ENCODE measurements at places on chromosomes 5 and 9.

GRCh38 chr9:84123648-84124406 lies 143.2 kb downstream of the RMI1 start:
- no peak for DNase-seq

GRCh38 chr9:121725008-121725775 lies 73.8 kb downstream of the DAB2IP start:
- no peak for DNase-seq

GRCh38 chr5:76379316-76379715 lies 23.8 kb upstream of the IQGAP2 start:
- no peak for DNase-seq

- no peak for DNase-seq
These were observed 211.2 kb downstream of the MEF2C start for GRCh38 chr5:88671505-88672499.

DNA sequence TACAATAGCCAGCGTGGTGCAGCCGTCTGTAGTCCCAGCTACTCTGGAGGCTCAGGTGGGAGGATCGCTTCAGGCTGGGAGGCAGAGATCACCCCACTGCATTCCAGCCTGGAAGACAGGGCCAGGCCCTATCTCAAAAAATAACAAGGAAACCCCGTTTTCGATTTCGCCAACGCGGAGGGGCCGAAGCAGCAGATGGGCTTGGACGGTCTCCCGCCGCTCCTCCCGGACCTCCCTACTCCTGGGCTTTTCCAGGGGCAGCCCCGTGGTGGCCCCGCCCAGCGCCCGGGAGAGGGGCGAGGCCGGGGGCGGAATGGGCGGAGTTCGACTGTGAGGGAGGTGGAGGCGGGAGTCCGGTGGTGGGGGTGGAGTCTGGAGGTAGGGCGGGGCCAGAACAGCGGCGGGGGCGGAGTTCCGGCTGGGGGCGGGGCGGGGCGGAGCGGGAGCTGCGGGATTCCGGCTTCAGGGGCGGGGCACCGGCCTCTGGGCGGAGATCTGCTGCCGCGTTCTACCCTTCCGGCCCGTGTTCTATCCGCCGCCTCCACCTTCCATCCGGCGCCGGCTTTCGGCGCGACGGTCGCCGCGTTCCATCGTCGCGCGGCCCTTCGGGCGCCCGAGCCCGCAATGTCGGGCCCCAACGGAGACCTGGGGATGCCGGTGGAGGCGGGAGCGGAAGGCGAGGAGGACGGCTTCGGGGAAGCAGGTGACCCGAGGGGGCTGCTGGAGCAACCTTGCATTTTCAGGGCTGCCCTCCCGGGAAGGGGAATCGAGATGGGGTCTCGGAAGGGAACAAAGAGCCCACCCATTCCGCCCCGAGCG lies at the start of gene BBLN:
Gene BBLN (plus strand): TSS at position 482 of the 819 bp plus-strand sequence. CDS start 143 bp downstream, at position 625.
- DNase-seq = peak; percentile 87

DNA sequence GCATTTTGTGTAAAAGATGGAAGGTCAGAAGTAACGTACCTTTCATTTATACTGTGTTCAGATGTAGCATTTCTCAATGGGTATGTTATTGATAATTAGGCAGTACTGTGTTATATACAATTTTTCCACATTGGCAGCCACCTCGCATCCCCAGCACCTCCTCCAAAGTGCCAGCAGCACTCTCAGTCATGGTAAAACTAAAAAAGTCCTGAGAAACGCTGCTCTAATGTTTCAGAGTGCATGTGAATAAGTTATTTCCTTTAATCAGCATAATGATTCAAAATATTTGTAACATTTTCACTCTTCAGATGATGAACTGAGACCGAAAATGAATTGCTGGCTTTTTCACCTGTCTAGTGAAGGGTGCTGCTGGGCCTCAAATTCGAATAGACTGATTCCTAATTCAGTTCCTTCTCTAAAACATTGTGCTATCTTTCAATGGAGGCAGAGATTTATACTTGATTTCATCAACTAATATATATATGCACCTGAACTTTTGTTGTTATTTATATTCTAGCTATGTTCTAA lies 79.9 kb upstream of the ANKRD55 start:
- no peak for DNase-seq

DNA sequence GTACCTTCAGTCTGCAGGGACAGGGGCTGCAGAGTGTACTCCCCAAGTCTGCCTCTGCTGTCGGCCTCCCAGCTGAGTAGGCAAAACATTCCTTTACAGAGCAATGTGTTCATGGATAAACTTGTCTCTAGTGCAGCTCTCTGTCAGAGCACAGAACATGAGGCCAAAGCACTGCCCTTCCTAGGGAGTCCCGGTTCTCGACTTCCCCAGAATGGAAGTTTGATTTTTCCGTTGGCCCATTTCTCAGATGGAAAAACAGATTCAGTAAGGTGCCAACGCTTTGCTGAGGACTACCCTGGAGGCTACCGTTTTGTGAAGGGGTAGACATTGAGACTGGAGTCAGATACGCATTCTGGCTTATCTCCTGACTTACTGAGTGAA lies 422 bp upstream of the TRIM32 start:
- no peak for DNase-seq

DNA sequence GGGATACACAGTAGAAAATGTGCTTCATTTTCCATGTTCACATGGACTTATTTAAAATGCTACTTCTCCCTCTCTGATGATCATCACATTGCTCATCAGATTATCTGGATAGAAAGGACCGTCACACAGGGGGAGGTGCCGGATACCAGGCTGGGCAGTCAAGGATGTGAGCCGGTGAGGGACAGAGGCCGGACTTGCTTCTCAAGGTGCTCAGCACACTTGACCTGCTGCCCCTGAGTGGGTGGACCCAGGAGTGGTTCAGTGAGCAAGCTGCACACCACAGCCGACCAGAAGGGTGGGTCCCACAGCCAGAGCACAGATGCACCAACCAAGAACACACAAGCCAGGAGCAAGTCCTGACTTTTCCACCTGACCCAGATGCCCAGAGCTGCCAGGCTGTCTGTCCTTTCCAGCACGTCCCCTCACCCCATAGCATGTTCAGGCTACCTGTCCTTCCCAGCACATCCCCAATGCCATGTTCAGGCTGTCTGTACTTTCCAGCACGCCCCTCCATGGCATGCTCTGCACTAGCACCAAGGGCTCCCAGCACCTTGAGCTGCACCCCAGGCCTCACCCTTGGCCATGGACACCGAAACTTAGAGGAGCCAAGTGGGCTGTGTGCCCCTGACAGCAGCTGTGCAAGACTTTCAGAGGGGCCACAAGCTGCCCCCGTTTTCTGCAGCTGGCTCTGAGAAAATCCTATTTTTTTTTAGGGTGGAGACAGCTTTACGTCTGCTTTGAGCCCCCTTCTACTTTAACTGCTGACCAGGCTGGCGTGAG lies 77.8 kb downstream of the SECISBP2 start:
- DNase-seq = no peak

- DNase-seq = no peak
These were observed 55.4 kb upstream of the PPP1R2B start for GRCh38 chr5:156794687-156795086.

DNA sequence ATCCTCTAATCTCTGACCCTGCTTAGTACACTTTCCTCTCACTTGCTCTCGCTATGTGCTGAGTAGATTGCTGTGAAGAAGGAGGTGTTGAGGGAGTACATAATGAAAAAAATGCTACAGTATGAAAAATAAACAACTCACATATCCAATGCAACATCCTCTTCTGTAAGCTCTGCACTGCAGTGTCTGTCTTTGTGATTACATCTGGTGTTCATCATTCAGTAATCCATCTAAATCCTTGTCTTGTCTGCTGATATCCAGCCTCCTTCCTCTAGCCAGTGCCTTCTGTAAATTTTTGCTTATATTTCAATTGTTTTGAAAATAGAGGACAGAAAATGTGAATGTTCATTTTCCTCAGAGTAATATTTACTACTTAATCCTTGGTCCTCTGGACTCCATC lies 57.4 kb upstream of the CDH12 start:
- no peak for DNase-seq

GRCh38 chr9:72012646-72013045 lies 47.8 kb downstream of the C9orf57 start:
- no peak for DNase-seq

DNA sequence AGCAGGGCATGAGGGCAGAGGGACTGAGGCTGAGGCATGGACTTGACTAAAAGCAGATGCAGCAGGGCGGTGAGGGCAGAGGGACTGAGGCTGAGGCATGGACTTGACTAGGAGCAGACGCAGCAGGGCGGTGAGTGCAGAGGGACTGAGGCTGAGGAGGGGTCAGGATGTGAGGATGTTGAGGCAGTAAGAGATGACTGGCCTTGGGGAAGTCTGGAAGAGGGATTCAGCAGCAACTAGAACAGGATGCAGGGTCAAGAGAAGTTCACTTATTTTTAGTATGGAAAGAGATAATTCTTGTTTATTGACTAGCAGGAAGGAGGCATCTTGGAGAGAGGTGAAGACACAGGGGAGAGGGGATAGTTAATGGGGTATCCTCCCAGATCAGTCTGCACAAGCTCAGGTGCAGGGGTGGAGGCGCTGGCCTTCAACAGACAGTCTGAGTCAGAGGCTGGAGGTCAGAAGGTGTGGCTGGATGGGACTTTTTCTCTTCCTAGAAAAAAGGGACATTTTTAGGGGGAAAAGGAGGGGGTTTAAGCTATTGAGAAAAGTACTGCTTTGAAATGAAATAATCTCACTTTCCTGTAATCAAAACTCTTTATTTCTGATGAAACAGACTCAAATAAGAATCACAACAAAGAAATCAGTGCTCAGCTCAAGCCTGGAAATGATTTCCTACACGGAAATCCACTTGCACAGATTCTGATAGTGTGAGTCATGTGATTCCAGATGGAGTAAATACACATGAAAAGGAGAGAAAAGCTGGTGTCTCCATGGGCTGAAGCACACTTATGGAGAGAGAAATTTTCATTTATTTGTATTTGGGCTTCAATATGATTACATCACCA lies 130.9 kb downstream of the PALM2AKAP2 start:
- DNase-seq = no peak

GRCh38 chr9:115106642-115107041 lies 11.3 kb downstream of the TNC start:
- DNase-seq = no peak

GRCh38 chr5:170738840-170739239 lies 44.7 kb upstream of the GABRP start:
- DNase-seq = no peak

DNA sequence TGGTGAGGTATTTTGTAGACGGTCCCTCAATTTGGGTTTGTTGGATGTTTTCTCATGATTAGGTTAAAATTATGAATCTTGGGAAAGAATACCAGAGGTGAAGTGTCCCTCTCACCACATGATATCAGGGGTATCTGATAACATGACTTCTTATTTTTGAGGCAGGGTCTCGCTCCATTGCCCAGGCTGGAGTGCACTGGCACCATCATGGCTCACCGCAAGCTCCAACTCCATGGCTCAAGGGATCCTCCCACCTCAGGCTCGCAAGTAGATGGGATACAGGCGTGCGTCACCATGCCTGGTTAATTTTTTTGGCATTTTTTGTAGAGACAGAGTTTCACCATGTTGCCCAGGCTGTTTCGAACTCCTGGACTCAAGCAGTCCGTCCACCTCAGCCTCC lies 24.1 kb downstream of the SPRY4 start:
- DNase-seq = no peak

DNA sequence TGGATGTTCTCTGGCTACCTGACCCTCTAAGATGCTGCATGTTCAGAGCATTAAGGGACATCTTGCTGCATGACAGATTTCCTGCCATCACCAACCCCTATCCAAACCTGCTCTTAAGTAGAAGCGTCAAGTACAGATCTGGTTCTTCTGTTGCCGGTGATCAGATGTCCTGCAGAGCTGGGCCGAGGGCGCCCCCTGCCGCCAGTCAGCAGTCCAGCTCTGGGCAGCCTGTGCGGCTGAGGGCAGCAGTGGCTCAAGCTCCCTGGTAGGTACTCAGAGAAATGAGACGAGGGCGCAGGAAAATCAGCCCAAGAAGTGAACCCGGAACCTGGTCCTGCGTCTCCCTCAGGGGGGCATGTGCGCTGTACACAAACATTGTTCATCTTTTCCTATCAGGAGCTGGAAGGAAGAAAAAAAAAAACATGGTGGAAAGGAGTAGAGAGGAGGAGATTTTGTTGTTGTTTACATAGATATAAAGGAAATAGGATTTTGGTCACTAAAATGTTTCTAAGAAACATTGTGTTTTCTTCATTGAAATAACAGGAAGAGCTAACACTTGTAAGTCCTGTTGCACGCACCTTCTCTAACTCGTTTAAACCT lies 95.8 kb downstream of the CFAP90 start:
- no peak for DNase-seq

DNA sequence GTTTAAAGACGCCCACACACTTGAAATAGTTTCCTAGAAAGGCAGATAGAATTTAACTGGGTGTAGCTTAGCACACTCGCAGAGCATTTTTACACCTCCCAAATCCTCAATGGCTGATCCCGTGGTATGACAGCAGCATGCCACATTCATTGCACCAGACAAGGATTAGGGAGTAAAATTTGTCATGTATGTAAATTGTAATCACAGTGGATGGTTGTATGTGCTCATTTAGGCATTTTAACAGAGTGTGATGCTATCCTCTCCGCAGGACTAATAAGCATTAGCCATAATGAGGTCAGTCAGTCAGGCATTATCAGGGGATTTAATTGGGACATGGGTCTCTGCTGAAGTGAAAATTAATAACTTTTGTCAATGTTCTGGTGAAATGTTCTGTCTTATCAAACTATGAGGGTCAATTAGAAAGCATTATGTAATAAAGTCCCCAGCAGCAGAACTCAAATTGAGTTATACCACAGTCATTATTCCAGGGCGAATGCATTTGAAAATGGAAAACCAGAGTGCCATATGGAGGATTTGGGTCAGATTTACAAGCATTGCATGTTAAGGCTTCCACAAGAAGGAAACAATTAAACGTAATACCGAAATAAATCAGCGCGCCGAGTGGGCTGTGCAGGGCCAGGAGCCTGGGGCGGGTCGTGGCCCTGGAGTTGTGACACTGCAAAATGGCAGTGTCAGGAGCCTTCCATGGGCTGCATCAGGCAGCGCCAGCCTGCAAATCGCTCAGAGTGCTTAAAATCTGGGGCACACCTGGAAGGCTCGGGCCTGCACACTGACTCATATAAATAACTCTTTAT lies 602.2 kb downstream of the BNC2 start:
- DNase-seq = no peak

DNA sequence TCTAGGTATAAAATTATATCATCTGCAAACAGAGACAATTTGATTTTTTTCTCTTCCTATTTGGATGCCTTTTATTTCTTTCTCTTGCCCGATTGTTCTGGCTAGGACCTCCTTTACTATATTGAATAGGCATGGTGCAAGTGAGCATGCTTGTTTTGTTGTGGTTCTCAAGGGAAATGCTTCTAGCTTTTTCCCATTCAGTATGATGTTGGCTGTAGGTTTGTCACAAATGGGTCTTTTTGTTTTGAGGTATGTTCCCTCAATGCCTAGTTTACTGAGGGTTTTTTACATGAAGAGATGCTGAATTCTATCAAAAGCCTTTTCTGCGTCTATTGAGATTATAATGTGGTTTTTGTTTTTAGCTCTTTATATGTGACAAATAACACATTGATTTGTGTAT lies 198.2 kb upstream of the GHR start:
- DNase-seq = no peak

- DNase-seq = no peak
These were observed 677.3 kb downstream of the PRELID2 start for GRCh38 chr5:145157841-145158240.

- no peak for DNase-seq
These were observed 4.3 kb downstream of the KCNT1 start for GRCh38 chr9:135706288-135706687.
